Activated T-helper 17 cell treated with anti-CD3 and anti-CD28 coated beads, Interleukin-2, amount 50 U/mL, for 72 hours (primary cell): ENCODE measurements at places on chromosomes 3 and 15. TPM values are rescaled to one million over a fixed set of nuclear protein-coding genes. Genes with fewer than 3 reads are reported as not detected.

Gene ACTC1
- total RNA-seq = not detected

Gene GTF2A2
- total RNA-seq = 186 TPM

Gene JMJD7
- 12.0 TPM for total RNA-seq

DNA sequence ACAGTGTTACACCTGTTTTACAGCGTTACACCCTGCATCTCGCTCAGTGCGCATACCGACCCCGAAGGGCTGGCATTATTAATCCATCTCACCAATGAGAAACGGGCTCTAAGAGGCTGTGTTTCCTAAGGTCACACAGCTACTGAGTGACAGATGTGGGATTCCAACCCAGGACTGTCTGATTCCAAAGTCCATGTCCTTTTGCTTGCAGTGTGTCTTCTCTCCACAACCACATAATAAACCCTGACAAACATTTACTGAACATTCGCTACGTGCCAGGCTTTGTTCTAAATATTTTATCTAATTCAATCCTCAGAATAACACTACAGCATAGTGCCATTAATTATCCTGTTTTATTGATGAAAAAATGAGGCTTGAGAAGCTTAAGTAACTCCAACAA lies 79.1 kb downstream of the RAB11A start:
- no peak for ATAC-seq

DNA sequence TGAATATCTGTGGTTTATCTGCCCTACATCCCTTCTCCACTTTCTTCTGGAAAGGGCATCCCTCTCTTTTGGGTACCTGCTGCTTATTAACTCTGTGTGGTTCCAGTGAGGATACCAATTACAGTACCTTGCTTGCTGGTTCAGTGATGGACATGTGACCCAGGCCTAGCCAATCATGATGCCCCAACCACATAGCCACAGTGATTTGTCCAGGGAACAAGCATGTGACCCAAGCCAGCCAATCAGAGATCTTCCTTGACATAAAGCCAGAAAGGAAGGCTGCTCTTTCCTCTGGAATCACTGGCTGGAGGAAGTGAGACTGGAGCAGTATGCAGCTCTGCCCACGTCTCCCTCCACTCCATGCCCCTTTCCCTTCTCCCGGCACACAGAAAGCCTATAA lies 10.9 kb upstream of the TMEM158 start:
- ATAC-seq = no peak

GRCh38 chr15:93974804-93975481 lies 256.4 kb upstream of the MCTP2 start:
- ATAC-seq = no peak

- no peak for ATAC-seq
Observed at GRCh38 chr3:152213938-152214337, 54.8 kb upstream of the MBNL1 start.

DNA sequence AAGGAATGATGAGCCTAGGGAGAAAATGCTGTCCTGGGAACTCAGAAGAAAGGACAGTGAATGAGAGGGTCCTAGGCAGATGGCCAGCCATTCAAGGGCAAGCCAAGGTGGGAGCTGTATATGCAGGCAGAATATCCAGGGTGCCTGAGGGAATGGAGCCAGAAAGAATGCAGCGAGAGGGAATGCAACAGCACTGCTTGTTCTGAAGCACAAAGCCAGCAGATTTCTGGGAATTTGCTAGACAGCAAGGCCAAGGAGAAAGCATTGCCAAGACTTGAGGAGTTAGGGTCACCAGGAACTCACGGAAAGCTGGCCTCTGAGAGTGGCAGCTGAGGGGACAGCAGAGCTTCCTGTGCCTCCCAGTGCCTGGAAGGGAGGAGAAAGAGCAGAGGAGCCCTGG lies 200.6 kb downstream of the MYRIP start:
- ATAC-seq = no peak

DNA sequence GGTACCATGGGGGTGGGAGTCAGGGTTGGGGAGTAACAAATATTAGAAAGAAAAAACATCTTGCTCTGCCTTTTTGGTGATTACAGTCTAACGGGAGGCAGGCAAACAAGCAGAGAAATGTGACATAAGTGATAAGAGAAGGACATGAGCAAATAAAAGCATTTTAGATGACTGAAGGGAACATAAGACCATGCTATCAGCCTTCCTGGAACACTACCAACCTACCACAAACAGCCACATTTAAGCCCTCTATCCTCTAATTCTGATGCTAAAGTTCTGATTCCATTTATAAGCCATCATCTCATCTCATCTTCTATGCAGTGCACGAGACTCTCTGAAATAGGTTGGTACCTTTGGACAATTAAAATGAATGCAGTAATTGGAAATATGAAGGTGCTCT lies 243.4 kb upstream of the P2RY1 start:
- no peak for ATAC-seq

DNA sequence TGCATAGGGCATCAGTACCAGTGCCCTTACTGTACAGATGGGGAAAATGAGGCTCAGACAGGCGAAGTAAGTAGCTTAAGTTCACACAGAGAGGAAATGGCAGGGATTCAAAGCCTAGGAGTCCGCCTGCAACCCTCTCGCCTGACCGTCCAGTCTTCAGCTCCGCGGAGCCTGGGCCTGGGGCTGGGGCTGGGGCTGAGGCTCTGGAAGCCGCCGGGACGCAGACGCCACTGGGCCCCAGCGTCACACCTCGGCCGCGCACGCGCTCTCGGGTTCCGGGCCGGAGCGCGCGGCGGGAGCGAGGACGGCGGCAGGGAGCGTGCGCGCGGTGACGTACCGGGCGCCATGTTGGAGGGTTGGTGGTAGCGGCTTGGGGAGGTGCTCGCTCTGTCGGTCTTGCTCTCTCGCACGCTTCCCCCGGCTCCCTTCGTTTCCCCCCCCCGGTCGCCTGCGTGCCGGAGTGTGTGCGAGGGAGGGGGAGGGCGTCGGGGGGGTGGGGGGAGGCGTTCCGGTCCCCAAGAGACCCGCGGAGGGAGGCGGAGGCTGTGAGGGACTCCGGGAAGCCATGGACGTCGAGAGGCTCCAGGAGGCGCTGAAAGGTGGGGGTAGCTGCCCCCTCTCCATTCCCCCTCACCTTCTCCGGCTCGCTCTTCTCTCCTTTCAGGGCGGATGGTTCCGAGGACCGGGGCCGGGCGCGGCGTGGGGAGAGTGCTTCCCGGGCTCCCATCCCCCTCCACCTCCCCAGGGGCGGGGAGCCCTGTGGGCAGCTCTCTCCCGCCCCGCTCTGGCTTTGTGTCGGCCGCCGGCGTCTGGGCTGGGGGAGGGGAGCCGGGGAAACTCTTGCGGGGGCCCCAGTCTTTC lies at the start of gene PPP4R2:
Gene PPP4R2, plus strand, starts transcription at position 339 of the 861 bp plus-strand sequence. Its CDS starts 227 bp downstream, at position 566.
- ATAC-seq = peak; percentile 91

DNA sequence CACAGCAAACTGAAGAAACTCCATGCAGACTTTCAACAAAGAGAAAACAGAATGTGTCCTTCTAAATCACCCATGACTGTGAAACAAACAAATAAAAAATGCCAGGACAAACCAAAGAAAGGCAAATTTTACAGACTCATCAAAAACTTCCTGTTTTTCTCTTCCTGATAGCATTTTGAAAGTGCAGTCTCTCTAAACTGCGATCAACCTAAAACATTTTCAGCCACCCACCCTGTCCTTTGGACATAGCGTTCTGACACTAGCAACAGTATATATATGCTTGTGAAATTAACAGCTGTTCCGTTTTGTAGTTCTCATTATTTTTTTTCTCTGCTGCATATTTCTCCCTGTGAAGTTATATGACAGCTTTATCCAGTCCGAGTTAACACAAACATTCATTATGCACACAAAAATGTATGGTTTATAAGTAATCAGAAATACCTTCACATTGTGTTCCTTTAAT lies 151.7 kb downstream of the FBN1 start:
- ATAC-seq = no peak

- no peak for ATAC-seq
Observed at GRCh38 chr3:53794597-53794996, 51.6 kb downstream of the CHDH start.

GRCh38 chr3:99957151-99957796 lies 139.6 kb downstream of the CMSS1 start:
- ATAC-seq = no peak
